ENCODE measurements at places on chromosomes 11 and 22. TPM values are rescaled to one million over a fixed set of nuclear protein-coding genes. Genes with fewer than 3 reads are reported as not detected.

- no peak for DNase-seq
- peak overlapping the region; percentile 91 for H3K27ac ChIP-seq
These were observed 3.3 kb downstream of the FGF19 start for GRCh38 chr11:69700278-69701140.

DNA sequence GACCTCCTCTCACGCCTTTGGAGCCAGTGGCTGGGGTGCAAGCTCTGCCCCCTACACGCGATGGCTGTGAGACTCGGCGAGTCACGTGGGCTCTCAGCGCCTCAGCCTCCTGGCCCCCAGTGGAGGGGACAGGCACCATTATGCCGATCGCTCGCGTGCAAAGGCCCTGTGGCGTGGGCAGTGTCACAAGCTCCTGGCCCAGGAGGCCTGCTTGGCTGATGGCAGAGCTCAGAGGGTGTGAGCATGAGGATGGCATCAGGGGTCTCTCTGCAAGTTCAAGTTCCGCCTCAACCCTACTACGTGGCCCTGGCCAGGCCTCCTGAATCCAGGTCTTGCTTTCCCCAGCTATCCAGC, 90.8 kb upstream of the KCNQ1OT1 start:
- peaks cover 16% of the 10 kb centered on the region for H3K27me3 ChIP-seq
- peaks cover 13% of the 10 kb centered on the region for H3K4me1 ChIP-seq
- H3K4me3 ChIP-seq, result no peak overlapping the region
- no peak overlapping the region for H3K27ac ChIP-seq
- peaks cover 3% of the 10 kb centered on the region for H3K36me3 ChIP-seq
- peak; percentile 6 for DNase-seq

DNA sequence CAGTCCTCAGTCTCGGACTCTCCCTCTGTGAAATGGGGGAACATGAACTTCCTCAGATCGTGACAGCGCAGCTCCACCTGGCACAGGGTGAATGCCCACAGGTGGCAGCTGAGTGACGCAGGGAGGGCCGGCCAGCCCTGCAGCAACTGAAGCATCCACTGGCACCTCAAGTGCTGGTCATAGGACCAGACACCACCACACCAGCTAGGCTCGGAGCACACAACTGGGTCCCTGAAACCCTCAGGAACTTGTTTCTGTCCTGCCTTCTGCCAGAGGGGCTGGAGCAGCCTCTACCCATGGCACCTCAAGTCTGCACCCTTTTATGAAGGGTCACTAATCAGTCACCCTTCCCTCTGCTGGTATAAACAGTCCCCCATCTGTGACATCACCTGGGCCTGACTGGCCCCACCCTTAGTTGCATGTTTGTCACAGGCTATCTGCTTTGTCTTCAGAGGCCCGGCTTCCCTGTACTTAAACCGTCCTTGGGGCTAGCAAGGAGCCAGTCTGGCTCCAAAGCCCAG, 7.4 kb upstream of the CDC42BPG start:
- DNase-seq, result no peak
- no peak overlapping the region for H3K4me3 ChIP-seq
- no peaks in the 10 kb centered on the region for H3K4me1 ChIP-seq

- H3K27ac ChIP-seq, result peak overlapping the region; percentile 86
- H3K4me1 ChIP-seq, result peaks cover 12% of the 10 kb centered on the region
- H3K36me3 ChIP-seq, result peaks cover 9% of the 10 kb centered on the region
- no peaks in the 10 kb centered on the region for H3K27me3 ChIP-seq
- DNase-seq, result no peak
- H3K4me3 ChIP-seq, result no peak overlapping the region
These were observed 10.5 kb downstream of the EMSY start for GRCh38 chr11:76455331-76455730.

- DNase-seq, result no peak
- H3K4me1 ChIP-seq, result peaks cover 27% of the 10 kb centered on the region
- peaks cover 28% of the 10 kb centered on the region for H3K36me3 ChIP-seq
- peak overlapping the region; percentile 71 for H3K27ac ChIP-seq
These were observed 11.8 kb upstream of the WDR74 start for GRCh38 chr11:62850911-62851806.

GRCh38 chr11:46615756-46616155, 1.3 kb downstream of the HARBI1 start:
- H3K4me1 ChIP-seq, result peaks cover 18% of the 10 kb centered on the region
- H3K27me3 ChIP-seq, result no peaks in the 10 kb centered on the region
- peak overlapping the region; percentile 100 for H3K27ac ChIP-seq
- H3K36me3 ChIP-seq, result peaks cover 1% of the 10 kb centered on the region

DNA sequence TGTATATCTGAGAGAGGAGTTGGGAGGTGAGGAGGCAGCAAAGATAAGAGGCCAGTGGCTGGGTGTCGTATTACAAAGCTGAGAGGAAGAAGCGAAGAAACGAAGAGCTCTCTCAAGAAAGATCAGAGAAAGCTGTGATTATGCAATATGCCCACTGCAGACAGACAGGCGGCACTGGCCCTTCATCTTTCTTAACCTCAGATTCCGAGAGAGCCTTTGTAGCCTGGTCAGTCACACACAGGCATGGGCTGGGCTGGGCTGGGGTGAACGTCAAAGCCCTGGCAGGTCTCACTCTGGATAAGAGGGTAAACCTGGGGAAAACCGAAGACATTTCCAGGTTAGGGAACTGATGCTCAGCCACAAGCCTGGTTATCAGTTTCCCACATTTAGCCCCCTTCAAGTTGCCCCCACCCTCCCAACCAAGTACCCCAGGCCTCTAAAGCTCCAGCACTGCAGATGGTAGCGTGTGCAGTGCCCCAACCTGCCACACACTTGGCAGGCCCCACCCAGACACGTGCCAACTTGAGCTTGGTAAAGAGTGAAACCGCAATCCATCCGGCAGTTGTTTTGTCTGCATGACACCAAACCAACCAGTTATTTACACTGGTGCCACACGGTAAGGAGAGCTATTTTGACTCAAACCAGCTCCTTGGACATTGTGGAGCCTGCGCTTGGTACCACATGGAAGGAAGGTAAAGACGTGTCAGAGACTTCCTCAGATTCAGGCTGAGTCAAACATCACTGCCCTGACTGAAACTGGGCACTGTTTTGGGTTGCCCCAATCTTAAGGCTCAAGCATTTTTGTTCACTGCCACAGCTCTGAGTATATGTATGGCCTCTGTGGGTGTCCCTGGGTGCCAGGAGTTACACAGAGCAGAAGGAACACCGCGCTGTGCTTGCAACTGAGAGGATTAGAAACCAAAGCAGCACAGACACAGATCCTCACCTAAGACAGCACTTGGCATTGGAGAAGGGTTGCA, 135.9 kb downstream of the FDX1 start:
- H3K27ac ChIP-seq, result peak overlapping the region; percentile 2
- peaks cover 26% of the 10 kb centered on the region for H3K27me3 ChIP-seq
- no peaks in the 10 kb centered on the region for H3K36me3 ChIP-seq
- H3K4me1 ChIP-seq, result peaks cover 4% of the 10 kb centered on the region
- H3K4me3 ChIP-seq, result no peak overlapping the region

DNA sequence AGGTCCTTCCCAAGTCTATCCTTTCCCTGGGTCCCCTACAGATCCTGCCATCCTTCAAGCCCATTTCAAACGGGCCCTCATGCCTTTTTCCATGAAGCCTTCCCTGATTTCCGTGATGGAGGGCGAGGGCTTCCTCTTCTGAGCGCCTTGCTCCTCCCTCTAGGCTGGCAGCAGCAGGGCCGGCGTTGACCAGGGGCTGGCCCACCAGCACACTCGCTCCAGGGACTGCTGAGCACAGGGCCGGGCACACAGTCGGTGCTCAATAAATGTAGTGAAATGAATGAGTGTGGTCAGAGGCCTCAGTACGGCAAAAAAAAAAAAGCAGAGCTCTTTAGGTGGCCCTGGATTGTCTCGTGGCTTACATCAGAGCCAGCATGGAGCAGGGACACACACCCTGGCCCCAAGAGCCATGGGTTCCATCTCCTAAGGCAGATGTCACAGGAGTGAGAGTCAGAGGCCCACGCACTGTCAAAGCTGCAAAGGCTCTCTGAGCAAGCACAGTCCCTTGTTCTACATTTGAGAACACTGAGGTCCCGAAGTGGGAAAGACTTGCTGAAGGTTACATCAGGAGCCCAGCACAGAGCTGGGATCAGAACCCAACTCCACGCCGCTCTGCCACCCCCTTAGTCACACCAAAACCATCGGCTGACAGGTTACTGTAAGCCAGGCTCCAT, 3.1 kb downstream of the IL2RB start:
- H3K27me3 ChIP-seq, result peaks cover 14% of the 10 kb centered on the region
- no peak overlapping the region for H3K4me3 ChIP-seq
- H3K27ac ChIP-seq, result peak overlapping the region; percentile 76
- DNase-seq, result no peak

DNA sequence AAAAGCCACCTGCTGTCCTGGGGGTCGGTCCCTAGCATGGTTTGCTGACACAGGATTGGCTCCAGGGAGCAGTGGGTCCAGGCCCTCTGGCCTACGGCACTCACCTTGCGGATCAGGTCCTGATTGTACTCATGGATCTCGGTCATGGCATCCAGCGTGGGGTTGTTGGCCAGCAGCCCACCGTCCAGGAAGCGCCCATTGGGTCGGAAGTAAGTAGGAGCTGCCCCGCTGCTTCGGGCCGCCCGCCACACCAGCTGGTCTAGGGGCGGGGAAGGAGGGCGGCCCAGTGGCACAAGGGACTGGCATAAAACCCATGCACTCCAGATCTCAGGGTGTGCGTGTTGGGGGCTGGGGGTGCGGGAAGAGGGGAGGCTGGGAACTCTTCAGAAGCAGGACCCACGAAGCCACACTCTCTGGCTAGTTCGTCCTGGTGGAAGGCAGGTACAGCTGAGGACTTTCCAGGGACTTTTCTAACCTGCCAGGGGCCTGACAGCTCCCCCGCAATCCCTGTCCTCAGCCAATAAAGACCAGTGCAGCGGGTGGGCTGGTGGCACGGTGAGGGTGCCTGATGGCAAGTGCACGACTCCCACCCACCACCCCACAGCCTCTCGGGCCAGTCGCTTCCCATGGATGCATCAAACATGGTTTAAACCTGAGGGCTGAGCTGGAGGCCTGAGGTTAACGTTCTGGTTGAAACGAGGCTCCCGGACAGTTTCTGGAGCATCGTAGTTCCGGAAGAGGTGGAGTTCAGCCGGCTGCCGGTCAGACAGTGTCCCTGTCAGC, 5.1 kb upstream of the BAIAP2L2 start:
- H3K4me3 ChIP-seq, result no peak overlapping the region
- DNase-seq, result no peak
- H3K4me1 ChIP-seq, result peaks cover 12% of the 10 kb centered on the region
- no peak overlapping the region for H3K27ac ChIP-seq
- peaks cover 3% of the 10 kb centered on the region for H3K36me3 ChIP-seq

DNA sequence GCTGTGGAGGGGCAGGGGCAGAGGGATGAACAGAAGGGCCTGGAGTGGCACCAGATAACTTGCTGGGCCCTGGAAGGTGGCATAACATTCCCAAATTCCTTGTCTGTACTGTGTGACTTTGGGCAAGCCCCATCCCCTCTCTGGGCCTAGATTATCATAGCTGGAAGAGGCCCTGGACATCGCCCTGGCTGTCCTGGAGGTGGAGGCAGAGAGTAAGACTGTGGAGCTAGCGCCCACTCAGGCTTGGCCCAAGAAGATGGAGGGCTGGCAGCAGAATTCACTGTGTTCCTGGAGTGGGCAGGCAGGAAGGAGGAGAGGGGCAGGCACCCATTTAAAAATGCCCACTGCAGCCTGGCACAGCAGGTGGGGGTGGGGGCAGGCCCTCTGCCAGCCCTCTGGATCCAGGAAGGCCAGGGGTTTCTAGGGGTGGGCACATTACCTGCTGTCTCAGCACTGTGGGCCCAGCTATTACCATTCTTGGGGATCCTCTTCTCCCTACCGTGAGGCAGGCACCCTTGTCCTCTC, 22.6 kb downstream of the ARHGEF17 start:
- DNase-seq, result no peak
- no peak overlapping the region for H3K4me3 ChIP-seq
- H3K4me1 ChIP-seq, result peaks cover 72% of the 10 kb centered on the region
- peak overlapping the region; percentile 88 for H3K27ac ChIP-seq
- H3K27me3 ChIP-seq, result no peaks in the 10 kb centered on the region

DNA sequence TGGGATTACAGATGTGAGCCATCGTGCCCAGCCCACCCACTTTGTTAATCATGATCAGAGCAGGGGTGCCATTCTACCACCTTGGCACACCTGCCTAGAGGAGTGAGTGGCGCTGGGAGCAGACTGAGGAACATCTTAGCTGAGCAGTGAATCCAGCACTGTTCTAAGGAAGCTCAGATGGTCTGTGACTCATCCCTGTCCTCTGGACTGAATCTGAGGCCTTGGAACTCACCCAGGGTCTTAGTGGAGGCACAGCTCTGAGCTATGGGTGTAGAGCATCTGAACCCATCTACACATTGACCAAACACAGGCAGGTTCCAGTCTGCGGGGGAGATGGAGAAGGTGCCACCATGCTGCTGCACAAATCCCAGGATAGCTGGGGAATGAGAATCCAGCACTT, 14.9 kb downstream of the PGAP2 start:
- DNase-seq, result no peak
- H3K36me3 ChIP-seq, result peaks cover 7% of the 10 kb centered on the region
- H3K4me1 ChIP-seq, result no peaks in the 10 kb centered on the region
- H3K27ac ChIP-seq, result no peak overlapping the region
- H3K4me3 ChIP-seq, result no peak overlapping the region

DNA sequence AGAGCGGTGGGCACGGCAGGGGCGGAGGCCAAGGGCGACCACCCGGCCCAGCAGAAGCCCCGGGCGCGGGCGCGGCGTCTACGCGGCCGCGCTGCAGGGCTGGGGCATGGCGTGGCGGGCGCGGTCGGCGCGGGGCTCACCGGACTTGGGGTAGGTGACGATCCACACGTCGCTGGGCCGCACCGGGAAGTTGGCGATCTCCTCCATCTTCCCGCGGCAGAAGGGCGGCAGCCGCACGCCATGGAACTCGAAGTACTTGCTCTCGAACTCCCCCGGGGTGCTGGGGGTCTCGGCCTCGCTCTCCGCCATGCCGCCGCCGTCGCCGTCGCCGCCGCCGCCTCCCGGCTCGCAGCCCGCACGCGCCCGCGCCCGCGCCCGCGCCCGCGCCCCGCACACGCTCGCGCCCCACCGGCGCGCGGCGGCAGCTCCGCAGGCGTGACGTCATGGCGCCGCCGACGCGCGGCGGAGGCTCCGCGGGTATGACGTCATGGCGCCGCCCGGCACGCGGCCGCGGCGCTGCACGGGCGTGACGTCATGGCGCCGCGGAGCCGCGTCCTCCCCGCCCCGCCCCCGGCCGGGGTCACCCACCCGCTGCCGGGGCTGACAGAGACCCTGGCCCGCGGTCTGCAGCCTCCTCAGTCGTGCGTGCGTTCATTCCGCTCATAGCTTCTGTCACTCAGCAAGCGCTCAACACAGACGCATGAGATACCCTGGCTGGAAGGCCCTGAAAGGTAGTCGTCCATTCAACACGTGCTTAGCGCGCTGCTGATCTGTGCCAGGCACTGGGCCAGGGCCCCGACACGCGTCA, at the start of gene SULT4A1:
SULT4A1 (minus strand) TSS at position 440 of the 808 bp plus-strand sequence; CDS start at position 309, 131 bp downstream.
- peaks cover 43% of the 10 kb centered on the region for H3K27me3 ChIP-seq
- H3K4me3 ChIP-seq, result peak within 1 kb of the TSS; percentile 74
- DNase-seq, result no peak
- no peaks in the 10 kb centered on the region for H3K36me3 ChIP-seq
- H3K27ac ChIP-seq, result peak within 1 kb of the TSS; percentile 87
- no peaks in the 10 kb centered on the region for H3K4me1 ChIP-seq

GRCh38 chr11:107682572-107682971, 29.3 kb downstream of the SLN start:
- no peak overlapping the region for H3K27ac ChIP-seq
- H3K27me3 ChIP-seq, result peaks cover 6% of the 10 kb centered on the region
- H3K4me3 ChIP-seq, result no peak overlapping the region
- H3K36me3 ChIP-seq, result no peaks in the 10 kb centered on the region

- peak; percentile 47 for DNase-seq
- H3K4me1 ChIP-seq, result no peaks in the 10 kb centered on the region
- no peaks in the 10 kb centered on the region for H3K36me3 ChIP-seq
- H3K4me3 ChIP-seq, result no peak overlapping the region
- no peak overlapping the region for H3K27ac ChIP-seq
These were observed 378.0 kb downstream of the NTM start for GRCh38 chr11:131748151-131749050.

Gene CPSF7
- 134 TPM for total RNA-seq

Gene MMP8
- total RNA-seq, result not detected

Gene SCGB1A1
- total RNA-seq, result 1.9 TPM
